CD4-positive, CD25-positive, alpha-beta regulatory T cell (primary cell): ENCODE measurements at places on chromosomes 7 and 10. TPM values are rescaled to one million over a fixed set of nuclear protein-coding genes. Genes with fewer than 3 reads are reported as not detected.
A peak's percentile ranks its signal among the peaks of the same experiment; 100 is the strongest.

DNA sequence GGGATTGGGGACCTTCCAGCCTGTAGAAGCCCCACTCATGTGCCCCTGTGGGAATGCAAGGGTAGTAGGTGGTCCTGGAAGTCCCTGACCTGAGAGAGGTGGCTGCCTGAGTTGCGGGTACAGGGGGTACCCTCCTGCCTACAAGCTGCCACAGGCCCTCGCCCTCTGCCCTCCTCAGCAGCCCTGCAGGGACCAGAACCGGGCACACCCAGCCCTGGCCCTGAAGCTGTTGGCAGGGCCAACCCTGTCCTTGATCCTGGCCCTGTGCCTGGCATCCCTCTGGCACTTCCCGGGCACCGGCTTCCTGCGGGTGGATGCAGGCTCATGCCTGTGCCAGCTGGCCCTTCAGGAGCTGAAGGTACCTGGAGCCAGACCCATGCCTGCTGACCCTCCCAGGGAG lies 54.9 kb upstream of the ELN start:
- H3K36me3 ChIP-seq: no peaks in the 10 kb centered on the region
- no peak for DNase-seq
- H3K27ac ChIP-seq: no peak overlapping the region
- no peaks in the 10 kb centered on the region for H3K4me1 ChIP-seq

DNA sequence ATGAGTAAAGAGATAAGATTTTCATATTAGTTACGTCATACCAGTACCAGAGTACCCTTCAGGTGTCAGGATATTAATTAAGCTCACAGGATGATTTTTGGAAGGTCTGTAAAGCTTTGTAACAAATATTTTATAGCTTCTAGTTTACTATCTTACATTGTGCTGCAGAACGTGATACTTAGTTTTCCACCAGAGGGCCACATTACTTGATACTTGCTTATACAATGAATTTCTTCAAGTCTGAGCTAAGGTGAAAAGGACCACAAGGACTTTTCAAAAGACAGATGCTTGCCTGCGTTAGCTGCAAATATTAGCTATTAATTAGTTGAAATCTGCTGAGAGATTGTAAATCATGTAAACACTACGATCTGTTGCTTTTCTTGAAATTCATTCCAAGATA lies 12.2 kb downstream of the FOXP2 start:
- no peaks in the 10 kb centered on the region for H3K4me1 ChIP-seq
- no peaks in the 10 kb centered on the region for H3K27me3 ChIP-seq
- H3K27ac ChIP-seq: no peak overlapping the region
- no peaks in the 10 kb centered on the region for H3K36me3 ChIP-seq
- H3K4me3 ChIP-seq: no peak overlapping the region
- DNase-seq: no peak

DNA sequence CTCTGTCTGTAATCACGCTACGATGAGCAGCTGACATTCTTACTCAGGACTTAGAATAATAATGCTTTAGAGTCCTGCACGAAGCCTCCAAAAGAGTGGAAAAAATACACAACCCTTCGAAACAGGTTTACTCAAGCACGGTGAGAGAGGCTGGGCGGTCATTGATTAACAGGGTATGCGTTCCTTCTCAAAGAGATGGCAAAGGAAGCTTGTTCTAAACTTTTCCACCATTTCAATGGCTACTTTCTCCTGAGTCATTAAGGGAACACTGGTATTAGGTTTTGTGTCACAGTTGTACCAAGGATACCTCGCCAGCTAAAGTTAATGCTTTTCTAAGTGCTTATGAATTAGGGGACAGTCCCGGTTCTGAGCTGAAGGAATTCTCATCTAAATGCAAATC lies 141.9 kb upstream of the RHEB start:
- no peak for DNase-seq
- H3K4me3 ChIP-seq: no peak overlapping the region
- no peaks in the 10 kb centered on the region for H3K27me3 ChIP-seq
- no peaks in the 10 kb centered on the region for H3K4me1 ChIP-seq
- H3K36me3 ChIP-seq: no peaks in the 10 kb centered on the region

GRCh38 chr10:31058795-31059703 lies 27.4 kb upstream of the ZNF438 start:
- no peak overlapping the region for H3K27ac ChIP-seq
- no peak for DNase-seq
- H3K27me3 ChIP-seq: no peaks in the 10 kb centered on the region
- H3K4me3 ChIP-seq: no peak overlapping the region

DNA sequence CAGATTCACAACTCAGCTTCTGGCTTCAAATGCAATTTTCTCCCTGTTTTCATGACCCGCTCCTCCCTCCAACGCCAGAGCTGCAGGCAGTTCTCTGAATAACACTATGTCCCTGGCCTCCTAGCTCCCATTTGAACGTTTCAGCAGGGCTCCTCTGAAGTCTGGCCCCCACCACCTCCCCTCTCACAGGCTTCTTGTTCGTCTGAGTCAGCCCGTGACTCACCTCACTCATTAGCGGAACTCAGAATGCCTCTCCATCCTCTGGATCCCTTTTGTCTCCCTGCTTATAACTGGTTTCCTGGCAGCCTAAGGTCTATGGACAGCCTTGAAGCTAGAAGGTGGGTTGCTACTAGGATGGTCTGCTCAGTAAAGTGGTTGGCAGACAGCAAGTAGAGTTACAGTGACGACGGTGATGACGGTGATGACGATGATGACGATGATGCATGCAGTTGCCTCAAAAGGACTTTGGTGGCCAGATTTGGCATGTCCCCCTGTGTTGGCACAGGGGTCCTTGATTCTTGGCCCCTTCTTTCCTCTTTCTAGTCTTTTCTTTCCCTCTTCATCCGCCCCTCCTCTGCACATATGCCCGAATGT lies 83.3 kb upstream of the MKLN1 start:
- no peak overlapping the region for H3K4me3 ChIP-seq
- DNase-seq: no peak
- no peak overlapping the region for H3K27ac ChIP-seq
- no peaks in the 10 kb centered on the region for H3K4me1 ChIP-seq

DNA sequence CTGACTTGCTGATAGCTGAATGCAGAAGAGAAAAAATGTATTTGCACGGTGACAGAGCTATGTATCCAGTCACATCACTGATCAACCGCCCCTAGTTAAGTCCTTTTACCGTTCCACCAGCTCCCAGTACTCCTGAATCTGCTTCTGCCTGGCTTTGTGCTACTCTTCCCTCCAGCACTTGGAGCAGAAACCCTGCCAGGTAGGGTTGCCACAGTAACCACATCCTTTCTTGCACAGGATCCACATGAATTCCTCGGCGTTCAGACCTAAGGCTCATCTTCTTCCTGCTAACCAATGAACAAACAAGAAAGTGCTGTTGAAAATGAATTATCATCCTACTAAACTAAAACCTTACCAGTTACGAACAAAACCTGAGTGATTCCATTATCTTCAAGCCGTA lies 52.0 kb upstream of the KCTD7 start:
- H3K4me1 ChIP-seq: no peaks in the 10 kb centered on the region
- DNase-seq: no peak
- peaks cover 36% of the 10 kb centered on the region for H3K36me3 ChIP-seq
- H3K27me3 ChIP-seq: no peaks in the 10 kb centered on the region

DNA sequence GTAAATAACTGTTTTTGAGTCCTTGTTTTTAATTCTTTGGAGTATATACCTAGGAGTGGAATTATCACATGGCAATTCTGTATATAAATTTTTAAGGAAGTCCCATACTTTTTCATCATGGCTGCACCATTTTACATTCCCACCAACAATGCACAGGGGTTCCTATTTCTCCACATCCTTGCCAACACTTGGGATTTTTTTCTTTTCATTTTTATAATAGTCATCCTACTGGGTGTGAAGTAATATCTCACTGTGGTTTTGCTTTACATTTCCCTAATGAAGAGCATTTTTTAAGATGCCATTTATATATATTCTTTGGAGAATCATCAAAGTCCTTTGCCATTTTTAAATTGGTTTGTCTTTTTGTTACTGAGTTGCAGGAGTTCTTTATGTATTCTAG lies 89.7 kb downstream of the ARID5B start:
- H3K4me3 ChIP-seq: no peak overlapping the region
- H3K27ac ChIP-seq: peak overlapping the region; percentile 92
- peaks cover 75% of the 10 kb centered on the region for H3K4me1 ChIP-seq
- peaks cover 8% of the 10 kb centered on the region for H3K36me3 ChIP-seq
- no peak for DNase-seq
- H3K27me3 ChIP-seq: no peaks in the 10 kb centered on the region

GRCh38 chr10:98673171-98673782 lies 226.5 kb upstream of the HPS1 start:
- H3K4me3 ChIP-seq: no peak overlapping the region
- H3K27ac ChIP-seq: no peak overlapping the region
- H3K27me3 ChIP-seq: no peaks in the 10 kb centered on the region

DNA sequence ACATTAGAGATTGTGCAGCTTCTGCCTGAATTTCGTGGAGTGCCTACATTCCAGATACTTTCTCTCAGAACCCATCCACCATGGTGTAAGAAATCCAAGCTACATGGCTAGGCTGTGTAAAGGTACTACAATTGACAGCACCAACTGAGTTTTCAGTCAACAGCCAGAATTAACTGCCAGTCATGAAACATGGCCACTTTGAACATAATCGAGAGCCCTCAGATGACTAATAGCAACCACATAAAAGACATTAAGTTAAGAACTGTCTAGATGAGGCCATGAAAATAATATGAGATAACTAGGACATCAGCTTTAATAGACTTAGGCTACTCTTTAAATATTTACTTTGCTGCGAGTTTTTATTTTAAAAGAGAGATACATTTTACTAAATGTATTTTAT lies 1106.8 kb upstream of the LRRTM3 start:
- no peak for DNase-seq
- H3K36me3 ChIP-seq: no peaks in the 10 kb centered on the region
- no peaks in the 10 kb centered on the region for H3K4me1 ChIP-seq
- no peaks in the 10 kb centered on the region for H3K27me3 ChIP-seq
- no peak overlapping the region for H3K4me3 ChIP-seq

DNA sequence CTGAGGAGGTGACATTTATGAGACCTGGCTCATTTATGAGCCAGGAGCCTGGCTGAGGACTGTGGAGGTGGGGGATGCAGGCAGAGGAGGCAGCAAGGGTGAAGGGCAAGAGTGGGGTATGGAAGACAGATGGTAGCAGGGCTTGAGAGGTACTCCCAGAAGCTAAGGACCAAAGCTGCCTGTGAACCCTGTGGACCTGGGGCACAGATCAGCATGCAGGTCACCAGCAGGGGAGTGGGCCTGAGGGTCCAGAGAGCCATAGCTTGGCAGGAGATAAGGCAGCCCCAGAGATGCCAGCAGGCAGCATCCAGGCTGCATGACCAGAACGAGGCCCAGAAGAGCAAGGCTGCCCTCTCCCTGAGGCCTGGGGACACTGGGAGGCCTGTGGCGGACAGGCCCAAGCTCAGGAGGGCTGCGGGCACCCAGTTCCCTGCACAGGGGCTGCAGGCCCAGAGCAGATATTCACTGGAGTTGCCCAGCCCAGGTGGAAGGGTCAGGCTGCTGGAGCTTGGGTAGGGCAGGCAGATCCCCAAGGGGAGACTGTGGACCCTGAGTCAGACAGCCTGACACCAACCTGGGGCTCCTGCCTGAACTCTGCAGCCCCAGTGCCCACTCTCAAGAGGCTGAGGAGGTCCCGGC lies 3.4 kb downstream of the GPR15LG start:
- H3K27me3 ChIP-seq: no peaks in the 10 kb centered on the region
- no peak overlapping the region for H3K4me3 ChIP-seq
- H3K36me3 ChIP-seq: no peaks in the 10 kb centered on the region
- DNase-seq: no peak

- no peaks in the 10 kb centered on the region for H3K27me3 ChIP-seq
- H3K4me3 ChIP-seq: no peak overlapping the region
These were observed 26.8 kb upstream of the THSD7A start for GRCh38 chr7:11858622-11859302.

- H3K4me3 ChIP-seq: no peak overlapping the region
- H3K27me3 ChIP-seq: no peaks in the 10 kb centered on the region
- peaks cover 24% of the 10 kb centered on the region for H3K36me3 ChIP-seq
- H3K27ac ChIP-seq: no peak overlapping the region
- DNase-seq: no peak
These were observed 16.8 kb upstream of the VPS26A start for GRCh38 chr10:69107176-69107490.

- DNase-seq: no peak
- no peak overlapping the region for H3K27ac ChIP-seq
- H3K36me3 ChIP-seq: no peaks in the 10 kb centered on the region
These were observed 35.5 kb upstream of the KMT2E start for GRCh38 chr7:104978460-104978859.

DNA sequence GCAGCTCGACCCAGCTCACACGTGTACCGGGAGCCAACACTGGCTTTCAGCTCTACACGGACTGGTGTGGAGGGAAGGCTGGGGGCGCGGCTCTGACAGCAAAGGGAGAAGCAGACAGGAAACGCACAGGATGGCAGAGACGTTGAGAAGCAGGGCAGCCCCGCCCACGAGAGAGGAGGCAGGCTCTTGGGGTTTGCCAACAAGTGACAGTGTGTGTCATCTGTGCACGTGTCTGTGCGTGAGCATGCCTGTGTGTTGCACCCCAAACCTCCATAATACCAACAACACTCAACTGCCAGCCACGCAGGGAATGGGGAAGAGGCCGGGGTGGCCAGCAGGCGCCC lies 64.4 kb upstream of the PDGFA start:
- peak overlapping the region; percentile 93 for H3K27ac ChIP-seq
- peak; percentile 86 for DNase-seq
- peaks cover 28% of the 10 kb centered on the region for H3K4me1 ChIP-seq
- no peaks in the 10 kb centered on the region for H3K27me3 ChIP-seq
- no peaks in the 10 kb centered on the region for H3K36me3 ChIP-seq
- peak overlapping the region; percentile 83 for H3K4me3 ChIP-seq

DNA sequence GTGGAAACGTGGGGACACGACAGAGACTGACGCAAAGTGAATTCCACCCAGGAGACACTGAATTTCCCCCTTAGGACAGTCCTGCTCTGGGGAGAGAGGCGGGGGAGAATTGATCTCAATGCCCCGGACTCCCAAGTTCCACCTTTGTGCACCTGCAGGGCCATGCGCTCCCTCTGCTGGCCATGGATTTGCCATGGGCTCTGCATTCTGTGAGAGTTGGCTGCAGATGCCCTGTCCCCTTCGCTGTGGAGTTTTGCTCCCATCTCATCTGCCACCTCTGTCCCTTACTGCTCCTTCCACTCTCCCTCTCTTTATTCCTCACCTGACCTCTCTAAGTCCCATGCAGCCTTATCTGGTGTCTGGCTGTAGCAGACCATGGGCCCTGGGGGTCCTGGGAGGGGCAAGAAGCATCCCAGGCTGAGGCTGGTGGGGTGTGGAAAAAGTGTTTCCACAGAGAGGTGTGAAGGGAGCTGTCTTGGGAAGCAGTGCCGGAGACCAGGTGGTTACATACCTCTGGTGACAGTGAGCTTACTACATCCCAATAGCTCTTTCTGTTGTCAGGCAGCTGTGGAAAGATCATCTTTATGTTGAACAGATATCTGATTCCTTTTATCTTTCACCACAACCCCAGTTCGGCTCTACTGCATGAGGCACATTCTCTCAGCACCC lies 14.3 kb downstream of the GHRHR start:
- no peak overlapping the region for H3K27ac ChIP-seq
- peaks cover 5% of the 10 kb centered on the region for H3K4me1 ChIP-seq
- H3K27me3 ChIP-seq: peaks cover 4% of the 10 kb centered on the region
- no peak for DNase-seq

The NUPR2 gene
- not detected for total RNA-seq

The C10orf105 gene
- 0.52 TPM for total RNA-seq

The UNC5B gene
- total RNA-seq: 0.07 TPM

The CLRN3 gene
- total RNA-seq: not detected

The ZNF117 gene
- total RNA-seq: 2.4 TPM

The COL26A1 gene
- total RNA-seq: not detected

The ASB4 gene
- total RNA-seq: not detected

The KCP gene
- 0.22 TPM for total RNA-seq

The SPAM1 gene
- total RNA-seq: not detected

The GPC2 gene
- total RNA-seq: 7.0 TPM
